ENCODE measurements at places on chromosomes 2 and 18.

DNA sequence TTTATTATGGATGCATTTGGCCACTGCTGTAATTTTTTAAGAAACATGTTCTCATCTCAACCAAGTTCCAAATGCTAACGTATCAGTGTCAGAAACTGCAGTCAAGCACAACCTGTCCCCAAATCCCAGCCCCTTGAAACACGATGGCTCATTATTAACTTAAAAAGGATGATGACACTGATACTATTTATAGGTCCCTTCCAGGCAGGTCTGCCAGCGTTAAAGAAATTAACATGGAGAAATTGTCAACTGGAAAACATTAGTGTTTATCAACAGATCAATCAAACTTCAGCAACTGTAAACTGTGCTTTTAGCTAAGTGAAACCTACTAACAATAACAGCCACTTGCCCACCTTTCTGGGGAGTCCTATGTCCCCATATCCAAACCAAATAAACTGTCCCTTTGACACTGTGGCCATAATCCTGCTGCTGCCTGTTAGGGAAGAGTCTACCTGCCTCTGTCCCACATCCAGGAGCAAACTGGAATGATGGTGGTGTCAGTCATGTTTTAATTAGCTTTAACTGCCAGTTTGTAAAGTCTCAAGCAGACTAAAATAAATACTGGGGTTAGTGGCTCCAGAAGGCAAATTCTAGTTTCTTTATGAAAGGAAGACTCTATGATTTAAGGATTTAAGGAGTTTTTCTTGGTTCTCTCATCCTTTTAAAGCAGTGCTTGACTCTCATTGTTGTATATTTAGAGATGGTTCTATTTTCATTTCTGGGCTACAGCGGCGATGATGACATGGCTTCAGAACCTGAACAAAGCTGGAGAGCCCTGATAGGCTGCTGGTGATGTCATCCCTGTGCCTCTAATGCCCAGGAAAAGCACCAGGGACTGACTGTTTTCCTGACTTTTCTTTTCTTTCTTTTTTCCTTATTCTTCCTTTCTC lies 583.6 kb upstream of the PIK3C3 start:
- DNase-seq, result no peak

DNA sequence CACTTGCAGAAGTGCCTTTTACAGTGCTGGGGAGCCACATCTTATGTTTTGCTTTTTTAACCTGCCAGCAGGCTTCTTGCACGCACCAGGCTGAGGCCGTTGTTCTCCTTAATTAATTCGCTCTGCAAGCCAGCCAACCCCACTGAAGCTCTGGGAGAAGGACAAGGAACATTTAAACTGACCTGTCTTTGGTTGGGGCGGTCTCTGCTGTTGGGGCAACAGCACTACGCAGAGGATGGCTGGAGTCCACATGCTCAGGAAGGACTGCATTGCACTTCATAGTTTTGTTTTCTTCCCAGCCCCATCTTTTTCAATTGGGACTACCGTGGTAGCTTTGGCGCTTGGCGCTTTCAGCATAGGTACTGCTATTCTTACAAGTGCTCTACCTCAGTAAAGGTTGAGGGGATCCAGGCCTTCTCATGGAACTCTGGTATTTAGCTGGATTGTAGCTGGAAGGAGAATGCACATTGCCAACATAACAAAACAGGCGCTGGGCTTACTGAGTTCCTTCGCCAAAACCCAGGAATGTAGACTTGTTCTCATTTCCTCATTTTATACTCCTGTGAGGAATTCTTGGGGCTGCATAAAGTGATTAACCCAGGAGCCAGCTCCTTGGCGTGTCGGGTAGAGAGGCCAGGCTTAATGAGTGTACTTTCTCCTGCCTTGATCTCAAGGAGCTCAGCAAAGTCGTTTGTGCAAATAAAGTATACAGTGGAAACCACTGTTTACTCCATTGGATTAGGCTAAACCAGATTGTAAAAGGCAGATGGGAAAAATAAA lies 146.2 kb downstream of the PRKCE start:
- no peak for DNase-seq

DNA sequence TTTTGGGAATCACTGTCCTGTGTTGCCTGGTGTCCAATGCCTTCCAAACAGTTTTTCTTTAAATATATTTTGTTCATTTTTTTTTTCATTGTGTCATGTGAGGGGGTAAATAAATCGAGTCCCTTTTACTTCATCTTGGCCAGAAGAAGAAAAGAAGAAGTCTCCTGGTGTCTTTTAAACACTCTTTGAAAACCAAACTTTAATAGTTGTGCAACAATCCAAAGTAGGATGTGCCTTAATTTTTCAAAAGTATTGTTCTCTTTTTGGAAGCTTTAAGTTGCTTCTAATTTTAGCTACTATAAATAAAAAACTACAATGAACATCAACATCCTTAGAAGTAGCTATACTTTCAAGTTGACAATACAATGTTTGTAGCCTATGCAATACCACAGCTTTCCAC lies 154.9 kb downstream of the ATAD2B start:
- no peak for DNase-seq

DNA sequence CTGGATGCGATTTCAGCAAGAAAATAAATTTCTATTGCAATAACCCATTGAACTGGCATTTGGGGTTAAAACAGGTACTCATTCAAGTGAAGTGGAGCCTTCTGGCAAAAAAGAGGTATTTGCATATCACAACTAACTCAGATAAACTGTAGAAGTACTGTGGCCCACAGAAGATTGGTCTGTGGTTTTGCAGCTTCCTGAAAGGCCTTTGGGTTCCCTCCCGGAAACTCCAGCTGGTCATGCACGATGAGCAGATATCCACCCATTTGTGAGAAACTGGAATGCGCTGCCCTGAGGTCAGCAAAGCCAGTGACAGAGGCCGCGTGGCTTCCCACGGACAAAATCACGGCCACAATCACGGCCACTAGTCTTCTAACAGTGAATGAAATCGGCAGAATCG lies 106.3 kb downstream of the EPHA4 start:
- DNase-seq, result no peak

DNA sequence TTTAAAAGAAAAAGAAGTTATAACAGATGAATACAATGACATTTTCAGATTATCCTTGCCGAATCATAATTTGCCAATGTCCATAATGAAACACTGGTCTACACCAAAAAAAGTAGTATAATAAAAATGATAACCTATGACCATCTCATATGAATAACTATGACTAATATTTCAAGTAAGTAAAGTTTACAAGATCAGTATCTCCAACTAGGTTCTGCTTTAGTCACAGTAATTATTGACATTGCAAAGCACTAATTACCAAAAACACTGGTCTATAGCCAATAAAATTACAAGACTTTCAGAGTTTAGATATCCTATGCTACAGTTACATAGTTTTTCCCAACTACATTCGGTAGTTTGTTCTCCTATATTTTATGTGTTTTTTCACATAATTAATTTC lies 136.7 kb downstream of the MEMO1 start:
- DNase-seq, result no peak

DNA sequence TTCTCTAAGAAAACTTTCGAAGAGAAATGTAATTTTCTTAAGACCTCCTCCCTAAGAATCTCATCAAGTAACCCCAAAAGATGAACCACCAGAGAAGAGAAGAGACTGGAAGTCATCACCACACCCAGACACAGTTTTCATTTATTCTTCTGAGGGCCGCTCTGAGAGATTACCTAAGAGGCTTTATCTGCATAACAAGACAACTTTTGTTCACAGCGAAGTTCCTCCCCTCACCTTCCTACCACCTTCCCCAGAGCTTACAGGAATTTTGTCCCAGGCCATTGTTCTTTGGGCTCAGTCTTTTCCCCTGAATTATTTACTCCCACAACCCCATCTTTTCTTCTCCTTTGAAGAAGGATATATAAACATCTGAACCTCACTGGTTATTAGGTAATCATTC lies 92.8 kb downstream of the AKAIN1 start:
- DNase-seq, result no peak

- DNase-seq, result no peak
Observed at GRCh38 chr2:106882673-106883072, 3.3 kb downstream of the ST6GAL2 start.

GRCh38 chr2:36458106-36458505 lies 102.5 kb downstream of the CRIM1 start:
- no peak for DNase-seq

GRCh38 chr2:179036353-179036905 lies 13.5 kb downstream of the CCDC141 start:
- DNase-seq, result no peak

DNA sequence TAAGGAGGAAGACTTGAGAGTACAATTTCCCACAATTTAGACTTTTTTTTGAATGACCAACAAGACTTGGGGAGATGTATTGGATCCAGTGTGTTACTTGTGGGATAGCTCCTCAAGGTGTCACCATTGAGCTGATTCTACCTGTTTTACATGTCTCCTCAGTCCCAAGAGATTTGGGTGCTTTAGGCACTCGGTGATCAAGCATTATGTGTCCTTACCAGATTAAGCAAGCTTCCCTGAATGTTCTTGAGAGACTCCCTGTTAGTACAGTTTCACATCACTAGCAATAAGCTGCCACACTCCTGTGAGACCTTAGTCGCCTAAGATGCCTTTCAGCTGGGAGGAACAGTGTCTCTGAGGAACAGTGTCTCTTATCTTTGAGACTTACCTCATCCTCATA lies 384.3 kb upstream of the SYT4 start:
- DNase-seq, result no peak

- DNase-seq, result no peak
Observed at GRCh38 chr2:86357392-86357963, 20.1 kb upstream of the REEP1 start.

DNA sequence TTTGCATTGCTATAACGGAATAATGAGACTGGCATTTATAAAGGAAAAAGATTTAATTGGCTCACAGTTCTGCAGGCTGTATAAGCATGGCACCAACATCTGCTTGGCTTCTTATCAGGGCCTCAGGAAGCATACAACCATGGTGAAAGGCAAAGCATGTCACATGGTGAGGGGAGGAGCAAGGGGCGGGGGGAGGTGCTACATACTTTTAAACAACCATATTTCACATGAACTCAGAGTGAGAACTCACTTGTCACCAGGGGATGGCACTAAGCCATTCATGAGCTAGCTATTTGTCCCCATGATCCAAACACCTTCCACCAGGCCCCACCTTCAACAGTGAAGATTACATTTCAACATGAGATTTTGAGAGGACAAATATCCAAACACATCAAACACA lies 188.7 kb downstream of the MBD5 start:
- DNase-seq, result no peak

DNA sequence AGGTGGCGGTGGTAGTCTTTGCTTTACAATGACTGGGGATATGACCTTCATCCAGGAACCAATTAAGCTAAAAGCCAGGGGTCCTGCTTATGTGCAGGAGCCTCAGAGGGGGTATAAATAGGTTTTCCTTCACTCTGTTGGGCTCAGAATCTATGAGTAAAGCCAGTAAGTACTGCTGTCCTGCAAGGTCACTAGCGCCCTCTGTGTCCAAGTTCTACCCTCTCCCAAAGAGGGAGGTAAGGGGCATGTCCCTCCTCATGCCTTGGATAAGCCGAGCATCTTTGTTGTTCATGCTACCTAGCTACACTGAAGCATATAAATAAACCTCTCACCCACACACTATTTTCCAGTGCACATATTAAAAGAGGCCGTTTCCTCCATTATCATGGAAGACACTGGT lies 79.4 kb downstream of the SPRED2 start:
- no peak for DNase-seq

- DNase-seq, result peak; percentile 90
Observed at GRCh38 chr2:232327105-232328031, 51.2 kb upstream of the ALPP start.

- DNase-seq, result no peak
Observed at GRCh38 chr2:170495896-170496295, 219.2 kb upstream of the SP5 start.

DNA sequence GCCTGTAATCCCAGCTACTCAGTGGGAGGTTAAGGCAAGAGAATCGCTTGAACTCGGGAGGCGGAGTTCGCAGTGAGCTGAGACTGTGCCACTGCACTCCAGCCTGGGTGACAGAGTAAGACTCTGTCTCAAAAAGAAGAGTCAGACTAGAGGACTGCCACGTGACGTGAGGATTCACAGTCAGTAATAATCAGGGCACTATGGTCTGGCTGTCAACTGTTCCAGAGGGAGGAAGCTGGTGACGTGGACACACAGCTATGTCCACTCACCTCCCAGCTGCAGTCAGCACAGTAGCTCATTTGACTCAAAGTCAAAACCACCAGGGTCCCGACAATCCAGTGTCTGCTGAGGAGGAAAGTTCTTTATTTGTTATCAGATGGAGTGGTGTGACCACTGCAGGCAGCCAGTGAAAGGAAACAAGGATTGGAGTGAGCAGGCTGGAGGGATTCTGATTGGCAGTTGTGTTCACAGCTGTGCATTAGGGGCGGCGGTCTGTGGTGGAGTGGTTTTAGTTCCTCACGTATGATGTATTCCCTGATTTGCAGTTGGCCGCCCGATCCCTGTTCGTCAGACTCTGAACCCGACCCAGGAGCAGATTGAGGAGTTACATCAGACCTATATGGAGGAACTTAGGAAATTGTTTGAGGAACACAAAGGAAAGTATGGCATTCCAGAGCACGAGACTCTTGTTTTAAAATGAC lies 37.9 kb downstream of the MOGAT1 start:
- DNase-seq, result no peak

DNA sequence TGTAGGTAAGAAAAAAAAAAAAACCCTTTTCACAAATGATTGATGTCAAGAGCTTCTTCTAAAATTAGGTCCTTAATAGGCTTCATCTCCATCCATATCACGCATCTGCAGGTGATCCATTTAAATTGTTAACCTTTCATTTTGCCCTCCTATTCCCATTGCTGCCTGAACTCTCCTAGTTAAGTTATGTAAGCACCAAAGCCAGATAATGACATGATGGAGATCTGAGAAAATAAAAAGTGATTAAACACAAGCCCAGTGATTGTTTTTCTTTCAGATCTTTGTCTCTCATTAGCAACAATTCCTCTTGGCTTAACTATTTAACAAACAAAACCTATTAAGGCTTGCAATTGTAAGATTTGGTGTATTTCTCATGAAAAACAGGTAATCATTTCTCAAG lies 20.0 kb downstream of the LANCL1 start:
- DNase-seq, result no peak

DNA sequence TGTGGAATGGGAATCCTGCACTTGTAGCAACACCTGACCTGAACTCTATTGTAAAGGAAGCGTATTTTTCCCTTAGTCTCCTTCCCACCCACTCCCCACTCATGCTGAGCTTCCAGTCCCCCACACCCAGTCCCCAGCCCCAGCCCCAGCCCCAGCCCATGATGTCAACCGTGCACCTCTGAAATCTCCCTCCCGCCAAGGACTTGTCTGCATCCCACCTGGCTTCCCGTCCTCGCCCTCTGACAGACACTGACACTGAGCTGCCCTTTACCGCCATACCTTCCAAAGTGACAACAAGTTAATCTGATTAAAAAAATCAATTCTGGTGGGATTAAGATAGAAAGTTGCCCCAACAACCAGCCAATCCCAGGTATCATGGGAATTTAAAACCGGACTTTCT lies 213.6 kb upstream of the CELF4 start:
- DNase-seq, result no peak

GRCh38 chr2:27024188-27024587 lies 8.6 kb upstream of the TMEM214 start:
- no peak for DNase-seq

GRCh38 chr2:74845991-74846390 lies 12.1 kb downstream of the HK2 start:
- no peak for DNase-seq

- DNase-seq, result no peak
Observed at GRCh38 chr2:45498661-45499550, 112.2 kb downstream of the SRBD1 start.

All from activated T-cell treated with anti-CD3 and anti-CD28 coated beads, Interleukin-2, amount 50 U/mL, for 1 hour (primary cell).